Stimulated activated CD8-positive, alpha-beta memory T cell treated with anti-CD3 and anti-CD28 coated beads, Interleukin-2, amount 100 ng/mL, for 1 hour (primary cell): ENCODE measurements at places on chromosomes 12 and 14.

DNA sequence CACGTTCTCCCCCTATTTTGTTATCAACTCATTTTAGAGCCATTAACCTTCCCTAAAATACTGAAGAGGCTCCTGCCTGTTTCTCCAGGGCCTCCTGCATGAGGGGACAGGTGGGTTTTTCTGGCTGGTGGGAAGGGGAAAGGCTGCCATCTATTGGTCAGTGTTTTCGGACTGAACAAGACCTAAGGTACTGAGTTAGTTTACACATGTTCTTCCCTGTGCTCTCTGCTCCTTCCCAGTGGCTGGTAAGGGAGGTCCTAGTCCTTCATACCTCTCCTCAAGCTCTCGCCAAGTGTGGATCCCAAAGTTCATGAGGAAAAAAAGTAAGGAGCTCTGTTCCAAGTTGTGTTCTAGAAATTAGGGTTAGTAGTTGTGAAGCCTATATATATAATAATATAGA lies 357.5 kb downstream of the FSCB start:
- no peak for DNase-seq

DNA sequence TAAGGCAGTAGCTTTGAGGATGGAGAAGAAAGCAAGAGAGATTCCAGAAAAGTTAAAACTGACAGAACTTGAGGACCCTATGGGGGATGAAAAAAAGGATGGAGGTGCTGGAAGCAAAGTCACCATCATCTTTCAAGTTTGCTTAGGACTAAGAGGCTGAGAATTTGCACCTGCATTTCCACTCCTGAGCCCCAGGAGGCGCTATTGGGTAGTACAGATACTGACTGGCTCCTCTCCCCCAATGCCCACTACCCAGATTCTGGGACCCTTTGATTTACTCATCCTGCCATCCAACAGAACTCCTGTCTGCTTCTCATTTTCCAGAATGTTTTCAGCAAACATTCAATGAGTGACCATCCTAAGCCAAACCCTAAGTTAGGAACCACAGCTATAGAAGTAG lies 34.0 kb upstream of the CMKLR1 start:
- DNase-seq, result no peak

- no peak for DNase-seq
Observed at GRCh38 chr12:54349679-54350078, 14.6 kb downstream of the GPR84 start.

GRCh38 chr12:123960029-123960735 lies 12.4 kb downstream of the CCDC92 start:
- DNase-seq, result no peak

- DNase-seq, result no peak
Observed at GRCh38 chr12:57129889-57130288, 1.6 kb downstream of the LRP1 start.

DNA sequence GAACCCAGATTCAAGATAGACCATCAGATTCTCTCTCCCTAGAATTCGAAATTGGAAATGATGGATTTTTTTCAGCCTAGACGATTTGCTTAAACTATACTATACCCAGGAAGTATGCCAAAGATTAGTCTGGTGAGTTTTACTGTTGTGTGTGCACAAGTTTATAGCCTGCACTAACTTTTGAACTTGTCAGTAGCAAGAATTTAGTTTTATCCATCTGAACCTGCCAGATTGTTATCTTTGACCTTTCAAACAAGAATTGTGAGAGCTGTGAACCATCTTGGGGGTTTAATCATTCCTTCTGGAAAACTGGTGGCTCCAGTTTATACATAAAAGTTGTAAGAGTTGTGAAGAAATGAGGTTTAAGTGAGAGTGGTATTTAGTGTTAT lies 243.5 kb upstream of the DAAM1 start:
- DNase-seq, result no peak

DNA sequence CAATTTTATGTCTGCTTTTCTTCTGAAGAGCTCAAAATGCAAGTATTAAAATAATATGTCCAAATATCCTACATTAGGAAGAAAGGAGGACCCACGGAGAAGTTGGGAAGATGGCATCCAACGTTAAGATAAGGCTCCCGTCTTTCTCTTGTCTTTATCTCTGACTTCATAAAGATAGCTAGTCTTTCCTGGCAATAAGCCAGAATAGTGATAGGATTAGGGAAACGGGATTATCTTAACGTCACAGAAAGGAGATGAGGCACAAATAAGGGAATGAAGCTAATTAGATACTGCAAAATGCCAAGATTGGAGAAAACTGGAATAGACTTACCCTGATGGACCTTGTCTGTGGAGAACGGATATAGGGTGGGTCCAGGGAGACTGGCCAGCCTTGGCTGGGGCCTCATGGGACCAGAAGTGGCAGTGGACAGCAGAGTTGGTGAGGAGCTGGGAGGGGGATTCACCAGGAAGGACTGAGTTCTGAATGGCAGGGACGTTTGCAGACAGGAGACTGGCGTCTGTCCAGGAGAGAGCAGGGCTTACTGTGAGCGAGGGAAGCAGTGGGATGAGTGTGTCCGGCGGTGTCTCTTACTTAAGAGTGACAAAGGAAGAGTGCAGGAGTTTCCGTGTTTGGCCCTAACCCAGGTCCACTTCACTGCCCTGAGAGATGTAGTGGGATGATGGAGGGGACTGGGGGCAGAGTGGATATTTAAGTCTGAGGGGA lies 119.9 kb downstream of the CACNA1C start:
- no peak for DNase-seq

- DNase-seq, result no peak
Observed at GRCh38 chr12:106088246-106088808, 50.4 kb downstream of the NUAK1 start.

GRCh38 chr12:56590237-56590830 lies 39.8 kb downstream of the BAZ2A start:
- DNase-seq, result no peak

GRCh38 chr12:133129368-133130037 lies 571 bp downstream of the ZNF891 start:
- DNase-seq, result peak; percentile 0

DNA sequence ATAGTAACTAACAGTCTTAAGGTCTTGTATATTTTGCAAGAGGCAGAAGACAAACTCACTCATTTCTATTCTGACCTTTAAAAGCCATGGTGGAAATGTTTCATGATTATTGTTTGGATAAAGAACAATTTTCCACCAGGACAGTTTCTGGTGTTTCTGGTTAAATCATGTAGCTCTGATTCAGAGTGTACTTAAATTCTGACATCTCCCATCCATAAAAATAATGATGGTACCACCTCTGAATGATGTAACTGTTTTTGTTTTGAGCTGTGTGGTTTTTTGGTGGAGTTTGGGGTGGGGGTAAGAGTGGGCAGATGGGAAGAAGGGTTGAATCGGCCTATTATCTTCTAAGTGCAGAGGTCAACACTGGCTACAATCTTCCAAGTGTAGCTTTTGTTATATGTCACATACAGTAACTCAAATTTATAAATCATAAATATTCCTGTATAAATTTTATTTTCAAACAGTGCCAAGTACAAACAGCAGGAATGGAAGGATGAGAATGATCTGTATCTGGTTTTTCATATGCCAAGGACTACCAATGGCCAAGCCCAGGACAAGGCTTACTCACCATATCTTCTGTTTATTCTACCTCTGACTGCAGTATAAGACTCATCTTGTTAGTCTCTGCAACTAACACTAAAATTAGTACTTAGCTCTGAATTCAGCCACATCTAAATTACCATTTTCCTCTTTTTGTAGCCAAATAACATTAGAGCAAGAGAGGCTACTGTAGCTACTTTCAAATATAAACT lies 108.7 kb downstream of the BCAT1 start:
- no peak for DNase-seq

DNA sequence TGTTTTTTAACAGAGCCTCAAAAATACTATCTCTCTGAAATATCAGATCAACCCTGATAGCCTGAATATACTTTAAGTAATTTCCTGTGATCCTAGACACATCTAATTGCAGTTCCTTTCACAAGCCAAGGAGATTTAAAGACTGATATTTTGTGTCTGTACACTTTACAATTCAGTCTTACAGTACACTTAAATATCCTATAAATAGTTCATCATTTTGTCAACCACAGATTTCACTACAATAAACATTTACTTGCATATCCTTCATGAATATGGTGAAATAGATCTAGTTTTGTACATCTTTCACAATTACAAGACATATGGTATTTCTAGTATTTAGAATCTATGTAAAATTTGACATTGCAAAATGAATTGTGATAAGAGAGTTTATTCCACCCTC lies 161.0 kb downstream of the PAX9 start:
- DNase-seq, result no peak

DNA sequence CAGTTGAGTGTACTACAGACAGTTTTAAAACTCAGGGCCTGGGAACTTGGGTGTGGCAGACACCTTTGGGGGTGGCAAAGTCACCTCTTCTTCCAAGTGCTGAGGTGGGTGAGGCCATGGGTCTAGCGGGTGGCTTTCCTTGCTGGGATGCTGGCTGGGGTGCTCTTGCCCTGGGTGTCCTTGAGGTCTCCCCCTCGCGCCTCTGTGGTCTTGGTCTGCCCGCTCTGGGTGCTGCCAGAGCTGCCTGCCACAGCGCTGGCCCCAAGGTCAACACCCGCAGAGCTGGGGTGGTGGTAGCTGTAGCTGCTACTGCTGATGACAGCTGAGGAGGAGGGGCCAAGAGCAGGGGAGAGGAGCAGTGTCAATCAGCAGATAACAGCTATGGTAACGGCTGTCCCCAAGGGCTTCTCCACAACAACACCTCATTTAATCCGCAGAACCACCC lies 6.8 kb downstream of the KRT74 start:
- peak; percentile 36 for DNase-seq

DNA sequence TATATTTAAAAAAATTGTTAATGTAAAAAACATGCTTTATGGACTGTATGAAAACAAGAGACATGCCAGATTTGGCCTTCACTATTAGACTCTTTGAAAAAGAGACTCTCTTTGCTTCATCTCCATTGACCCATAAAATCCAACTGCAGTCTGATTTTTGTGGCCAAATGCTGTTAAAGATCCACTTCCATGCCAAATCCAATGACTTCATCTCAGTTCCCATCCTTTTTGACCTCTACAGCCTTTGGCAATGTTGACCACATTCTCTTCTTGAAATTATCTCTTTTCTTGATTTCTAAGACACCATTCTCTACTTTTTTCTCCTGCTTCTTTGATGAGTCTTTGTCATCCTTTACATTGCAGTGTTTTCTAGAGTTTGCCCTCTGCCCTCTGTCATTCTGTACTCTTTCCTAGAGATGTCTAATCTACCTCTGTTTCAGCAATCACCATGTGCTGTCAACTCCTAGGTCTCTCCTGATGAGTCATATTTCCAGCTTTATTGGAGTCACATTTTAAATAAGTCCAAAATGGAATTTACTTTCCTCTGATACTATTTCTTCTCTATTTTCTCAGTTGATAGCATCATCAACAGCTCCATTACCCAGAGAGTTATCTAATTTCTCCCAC lies 2.4 kb downstream of the TMPRSS12 start:
- no peak for DNase-seq

GRCh38 chr14:99318959-99319295 lies 46.9 kb upstream of the BCL11B start:
- DNase-seq, result no peak

DNA sequence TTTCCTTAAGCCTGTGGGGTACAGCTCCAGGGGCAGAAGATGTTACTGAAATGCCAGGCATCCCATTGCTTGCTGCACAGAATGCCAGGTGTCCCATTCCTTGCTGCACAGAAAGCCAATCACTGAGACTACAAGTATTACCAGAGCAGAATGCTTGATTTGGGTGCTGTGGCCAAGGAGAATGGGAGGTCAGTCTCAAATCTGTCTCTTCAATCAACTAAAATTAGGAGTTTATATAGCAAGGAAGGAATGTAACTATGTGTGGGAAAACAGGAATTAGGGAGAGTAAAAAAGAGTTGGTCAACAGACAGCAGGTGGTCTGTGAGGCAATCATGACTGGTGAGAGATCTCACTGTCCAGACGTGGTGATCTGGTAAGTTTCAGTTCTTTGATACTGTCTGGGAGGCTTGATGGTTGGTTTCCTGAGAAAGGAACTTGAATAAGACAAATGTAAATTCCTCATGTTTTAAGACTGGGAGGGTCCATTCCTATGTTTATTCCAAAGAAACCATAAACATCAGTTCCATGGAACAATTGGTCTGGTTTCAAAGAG lies 31.2 kb upstream of the VASH1 start:
- no peak for DNase-seq

DNA sequence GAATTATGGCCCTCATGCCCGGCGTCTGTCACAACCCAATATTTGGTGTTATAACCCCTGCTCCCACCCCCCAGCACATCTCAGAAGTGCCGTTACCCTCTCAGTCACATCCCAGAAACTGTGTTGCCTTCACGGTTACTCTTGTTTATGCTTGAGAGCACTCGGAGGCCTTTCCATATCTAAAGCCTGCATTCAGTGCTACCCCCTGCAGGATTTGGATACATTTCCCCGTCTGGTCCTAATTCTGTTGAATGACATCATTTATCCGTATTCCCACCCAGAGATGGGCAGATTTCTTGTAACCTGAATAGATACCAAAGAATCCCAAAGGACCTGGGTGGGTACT lies 19.1 kb upstream of the FOS start:
- DNase-seq, result no peak

DNA sequence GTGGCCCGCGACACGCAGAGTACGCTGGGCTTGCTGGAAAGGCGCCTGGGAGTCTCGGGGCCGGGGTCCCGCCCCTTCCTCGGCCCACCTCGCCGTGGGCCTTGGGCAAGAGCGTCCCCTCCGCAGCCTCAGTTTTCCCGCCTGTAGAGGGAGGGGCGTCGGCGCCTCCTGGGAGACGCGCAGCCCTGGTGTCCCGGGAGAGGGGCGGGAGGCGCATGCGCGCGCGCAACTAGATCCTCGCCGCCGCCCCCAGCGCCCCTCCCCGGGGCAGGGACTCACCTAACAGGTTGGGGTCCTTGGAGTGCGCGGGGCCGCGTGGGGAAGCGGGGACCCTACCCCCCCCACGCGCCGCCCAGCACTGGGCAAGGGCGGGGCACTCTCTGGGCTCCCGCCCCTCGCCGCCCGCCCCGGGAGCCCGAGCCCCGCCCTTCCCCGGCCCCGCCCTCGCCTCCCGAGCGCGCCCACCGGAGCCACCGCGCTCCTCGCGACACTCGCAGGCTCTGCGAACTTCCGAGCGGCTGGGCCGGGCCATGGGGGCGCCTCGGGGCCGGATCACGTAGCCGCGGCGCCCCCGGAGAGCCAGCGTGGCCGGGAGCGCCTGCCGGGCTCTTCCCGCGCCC lies at the start of gene KIF26A:
TSS of gene KIF26A (plus strand) at position 490 of the 620 bp plus-strand sequence. CDS start 136 bp downstream, outside the sequence.
- no peak for DNase-seq

DNA sequence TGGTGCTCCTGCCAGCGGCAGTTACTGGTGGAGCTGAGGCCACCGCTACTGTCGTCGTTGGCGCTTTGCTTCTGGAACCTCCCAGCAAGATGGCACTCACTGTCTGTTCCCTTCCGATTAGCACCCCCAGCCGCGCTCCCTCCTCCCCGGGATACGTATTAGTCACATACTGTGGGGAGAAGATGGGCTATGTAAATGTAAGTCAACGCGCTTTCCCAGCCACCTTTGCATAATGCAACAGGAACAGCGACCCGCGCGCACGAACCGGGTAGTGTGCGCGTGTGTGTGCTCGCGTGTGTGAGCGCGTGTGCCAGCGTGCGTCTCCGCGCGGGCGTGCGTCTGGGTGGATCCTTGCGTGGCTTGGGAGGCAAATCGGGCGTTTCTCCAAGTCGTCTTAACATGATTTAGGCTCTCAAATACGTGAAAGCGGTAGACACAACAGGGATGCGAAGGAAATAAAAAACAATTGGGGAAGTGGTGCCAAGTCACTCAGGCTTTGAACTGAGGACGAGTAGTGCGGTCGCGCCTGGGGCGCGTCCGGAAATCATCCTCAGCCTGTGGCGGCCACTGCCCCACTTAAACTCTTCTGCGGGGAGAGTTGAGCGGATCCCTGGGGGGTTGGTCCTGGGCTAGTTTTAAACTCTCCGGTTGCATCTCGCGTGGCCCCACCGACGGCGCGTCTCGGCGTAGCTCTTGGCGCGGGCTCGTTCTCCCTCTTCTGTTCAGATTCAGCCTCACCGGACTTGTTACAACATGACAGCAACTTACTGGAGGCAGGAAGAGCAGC lies 1.8 kb downstream of the FLRT2 start:
- no peak for DNase-seq
